ENCODE measurements at places on chromosomes 11 and 22. TPM values are rescaled to one million over a fixed set of nuclear protein-coding genes. Genes with fewer than 3 reads are reported as not detected.
A peak's percentile ranks its signal among the peaks of the same experiment; 100 is the strongest.

IGLL1 gene
- not detected for total RNA-seq

RAG1 gene
- 0.47 TPM for total RNA-seq

RRAS2 gene
- total RNA-seq: 26.9 TPM

MUC6 gene
- not detected for total RNA-seq

KRTAP5-9 gene
- total RNA-seq: 0.35 TPM

DCHS1 gene
- total RNA-seq: 4.7 TPM

POU2AF2 gene
- 1.3 TPM for total RNA-seq

- H3K27ac ChIP-seq: peak overlapping the region; percentile 69
- H3K4me1 ChIP-seq: peaks cover 10% of the 10 kb centered on the region
- no peak overlapping the region for H3K4me3 ChIP-seq
- DNase-seq: peak; percentile 65
- H3K27me3 ChIP-seq: no peaks in the 10 kb centered on the region
Measured at GRCh38 chr11:96207459-96208449, 135.2 kb downstream of the MAML2 start.

GRCh38 chr11:30002157-30002785, 14.6 kb downstream of the KCNA4 start:
- no peak for DNase-seq
- no peaks in the 10 kb centered on the region for H3K36me3 ChIP-seq
- H3K27me3 ChIP-seq: no peaks in the 10 kb centered on the region

DNA sequence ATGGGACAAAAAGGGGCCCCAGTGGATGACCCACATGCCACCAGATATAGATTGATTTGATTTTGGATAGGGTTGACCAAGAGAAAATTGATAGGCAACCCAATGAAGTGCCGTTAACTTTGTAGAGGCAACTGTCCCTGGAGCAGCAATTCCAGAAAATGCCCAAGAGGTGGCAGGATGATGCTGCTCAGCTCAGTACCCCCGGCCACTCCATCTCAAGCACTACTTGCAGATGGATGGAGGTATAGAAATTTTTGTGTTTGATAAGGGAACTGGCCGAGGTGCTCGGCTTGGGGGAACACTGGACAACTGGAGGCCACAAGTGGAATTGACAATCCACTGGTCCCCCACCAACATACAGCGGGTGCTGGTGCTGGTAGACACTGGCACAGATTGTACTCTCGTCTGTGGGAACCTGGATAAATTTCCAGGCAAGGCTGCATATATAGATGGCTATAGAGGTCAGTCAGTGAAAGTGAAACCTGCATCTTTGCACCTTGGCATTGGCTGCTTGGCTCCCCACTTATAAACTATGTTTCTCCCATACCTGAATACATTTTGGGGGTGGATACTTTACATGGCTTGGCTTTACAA, 86.3 kb downstream of the CCDC83 start:
- H3K27ac ChIP-seq: no peak overlapping the region
- peak; percentile 39 for DNase-seq
- H3K36me3 ChIP-seq: no peaks in the 10 kb centered on the region
- H3K4me1 ChIP-seq: no peaks in the 10 kb centered on the region

- H3K27me3 ChIP-seq: no peaks in the 10 kb centered on the region
- H3K27ac ChIP-seq: no peak overlapping the region
- no peaks in the 10 kb centered on the region for H3K36me3 ChIP-seq
Measured at GRCh38 chr11:133598906-133599305, 66.6 kb upstream of the OPCML start.

DNA sequence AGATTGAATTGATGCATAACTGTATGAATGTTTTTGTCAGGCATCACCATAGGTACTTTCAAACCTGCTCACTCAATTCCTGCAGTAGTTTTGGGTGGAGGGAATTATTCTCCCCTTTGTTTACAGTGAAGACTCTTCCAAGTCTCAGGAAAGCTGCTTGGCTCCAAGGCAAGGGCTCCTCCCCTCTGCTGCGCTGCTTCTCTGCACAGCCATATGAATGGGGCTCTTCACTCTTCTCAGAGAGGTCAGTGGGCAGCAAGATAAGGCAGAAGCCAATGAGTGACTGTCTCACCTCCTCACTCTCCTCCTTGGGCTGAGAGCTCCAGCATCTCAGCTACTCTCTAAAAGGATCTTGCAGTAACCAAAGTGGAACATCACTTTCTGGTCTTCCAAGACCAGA, 165.7 kb upstream of the TTC12 start:
- no peak overlapping the region for H3K27ac ChIP-seq
- no peaks in the 10 kb centered on the region for H3K27me3 ChIP-seq
- DNase-seq: no peak
- H3K4me3 ChIP-seq: no peak overlapping the region

DNA sequence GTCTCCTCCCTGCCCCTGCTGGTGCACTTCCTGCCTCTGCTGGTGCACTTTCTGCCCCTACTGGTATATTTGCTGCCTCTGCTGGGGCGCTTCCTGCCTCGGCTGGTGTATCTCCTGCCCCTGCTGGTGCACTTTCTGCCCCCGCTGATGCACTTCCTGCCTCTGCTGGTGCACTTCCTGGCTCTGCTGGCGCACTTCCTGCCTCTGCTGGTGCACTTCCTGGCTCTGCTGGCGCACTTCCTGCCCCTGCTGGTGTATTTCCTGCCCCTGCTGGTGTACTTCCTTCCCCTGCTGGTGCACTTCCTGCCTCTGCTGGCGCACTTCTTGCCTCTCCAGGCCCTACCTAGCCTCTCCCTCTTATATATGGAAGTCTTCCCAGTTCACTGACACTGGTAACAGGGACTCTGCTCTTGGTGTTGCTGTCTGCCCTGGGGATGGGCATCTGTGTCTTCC, 10.1 kb downstream of the MTFP1 start:
- no peaks in the 10 kb centered on the region for H3K4me1 ChIP-seq
- no peaks in the 10 kb centered on the region for H3K36me3 ChIP-seq
- H3K27ac ChIP-seq: peak overlapping the region; percentile 32
- DNase-seq: peak; percentile 35
- no peak overlapping the region for H3K4me3 ChIP-seq

GRCh38 chr22:47580121-47580520, 817.7 kb downstream of the TBC1D22A start:
- DNase-seq: no peak
- no peaks in the 10 kb centered on the region for H3K27me3 ChIP-seq
- H3K4me1 ChIP-seq: no peaks in the 10 kb centered on the region
- H3K27ac ChIP-seq: no peak overlapping the region
- no peaks in the 10 kb centered on the region for H3K36me3 ChIP-seq

DNA sequence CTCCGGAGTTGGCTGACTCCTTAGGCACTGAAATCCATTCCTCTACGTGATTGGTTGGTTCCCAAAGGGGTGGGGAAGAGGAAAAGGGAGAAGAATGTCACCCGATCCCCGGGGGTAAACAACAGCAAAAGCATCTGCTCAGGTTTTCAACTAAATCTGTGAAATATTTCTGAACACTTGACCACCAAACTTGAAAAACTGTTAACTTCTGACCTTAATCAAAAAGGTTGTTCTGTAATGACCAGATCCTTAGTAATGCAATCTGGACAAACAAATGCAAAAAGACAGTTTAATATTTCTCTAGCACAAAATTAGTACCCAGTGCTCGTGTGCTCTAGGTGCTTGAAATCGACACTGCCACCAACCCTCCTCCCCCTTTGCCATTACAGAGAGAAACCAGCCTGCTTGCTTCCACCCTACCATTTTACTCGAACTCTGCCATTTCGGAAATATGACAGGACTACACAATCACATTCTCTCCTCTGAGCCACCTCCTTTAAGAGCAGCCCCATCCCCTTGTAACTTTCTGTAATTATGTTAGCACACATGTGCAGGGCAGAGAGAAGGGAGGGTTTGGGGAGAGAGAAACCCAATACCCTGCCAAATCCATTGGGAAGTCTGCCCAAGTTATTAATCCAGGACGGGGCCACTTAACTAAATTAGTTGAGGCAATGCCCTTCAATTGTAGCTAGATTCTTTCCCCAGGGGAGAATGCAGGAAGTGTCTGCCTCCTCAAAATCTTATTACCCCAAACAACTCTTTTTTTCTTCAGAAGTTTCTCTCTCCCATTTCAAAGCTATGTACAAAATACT, 113.8 kb downstream of the RBFOX2 start:
- H3K4me3 ChIP-seq: peak overlapping the region; percentile 22
- no peaks in the 10 kb centered on the region for H3K27me3 ChIP-seq
- peaks cover 3% of the 10 kb centered on the region for H3K4me1 ChIP-seq

GRCh38 chr11:1401656-1402221, 12.0 kb downstream of the BRSK2 start:
- H3K36me3 ChIP-seq: no peaks in the 10 kb centered on the region
- H3K27me3 ChIP-seq: no peaks in the 10 kb centered on the region
- peak; percentile 66 for DNase-seq
- no peak overlapping the region for H3K4me3 ChIP-seq
- no peak overlapping the region for H3K27ac ChIP-seq
- H3K4me1 ChIP-seq: no peaks in the 10 kb centered on the region

DNA sequence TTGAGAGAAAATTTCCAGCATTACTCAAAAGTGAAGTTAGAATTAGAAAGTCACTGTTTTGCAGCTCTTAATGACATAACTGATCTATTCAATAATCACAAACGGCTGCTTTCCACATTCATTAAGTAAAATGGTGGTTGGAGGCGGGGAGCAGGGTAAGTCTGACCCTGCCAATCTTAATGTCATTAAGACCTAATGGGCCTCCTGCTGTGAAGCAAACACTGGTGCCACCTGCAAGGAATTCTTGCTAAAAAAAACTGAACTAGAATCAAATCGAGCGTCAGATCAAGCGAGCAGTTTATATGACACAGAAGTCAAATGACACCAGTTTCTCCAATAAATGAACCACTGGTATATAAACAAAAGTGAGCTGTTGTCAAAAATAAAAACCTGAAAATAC, 351.5 kb downstream of the BRD1 start:
- no peaks in the 10 kb centered on the region for H3K27me3 ChIP-seq
- no peak overlapping the region for H3K27ac ChIP-seq
- no peaks in the 10 kb centered on the region for H3K36me3 ChIP-seq
- DNase-seq: no peak

DNA sequence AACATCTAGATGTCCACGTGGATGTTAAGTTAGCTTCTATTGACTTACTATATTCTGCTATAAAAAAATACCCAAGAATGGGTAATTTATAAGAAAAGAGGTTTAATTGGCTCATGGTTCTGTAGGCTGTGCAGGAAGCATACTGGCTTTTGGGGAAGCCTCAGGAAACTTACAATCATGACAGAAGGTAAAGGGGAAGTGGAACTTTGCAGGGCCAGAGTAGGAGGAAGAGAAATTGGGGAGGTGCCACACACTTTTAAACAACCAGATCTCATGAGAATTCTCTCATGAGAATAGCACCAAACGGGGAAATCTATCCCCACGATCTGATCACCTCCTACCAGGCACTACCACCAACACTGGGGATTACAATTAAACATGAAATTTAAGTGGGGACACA, 689.3 kb downstream of the METTL15 start:
- no peaks in the 10 kb centered on the region for H3K36me3 ChIP-seq
- DNase-seq: no peak
- no peak overlapping the region for H3K4me3 ChIP-seq
- no peaks in the 10 kb centered on the region for H3K4me1 ChIP-seq
- no peaks in the 10 kb centered on the region for H3K27me3 ChIP-seq

DNA sequence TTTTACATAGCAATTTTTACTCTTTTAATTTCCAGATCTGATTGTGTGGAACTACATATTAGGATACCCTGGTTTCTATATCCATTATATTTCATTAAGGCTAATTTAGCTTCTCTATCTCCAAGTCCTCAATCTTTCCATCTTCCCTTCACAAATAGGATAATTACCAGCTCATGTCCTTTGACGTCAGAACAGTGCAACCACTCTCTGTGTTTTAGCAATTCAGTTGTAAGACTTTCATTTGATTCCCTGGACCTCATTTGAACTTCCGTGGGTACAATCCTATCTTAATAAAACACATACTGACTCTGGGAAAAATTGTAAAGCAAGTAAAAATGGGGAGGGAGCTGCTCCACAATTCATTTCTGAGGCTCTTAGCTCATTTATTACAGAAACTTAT, 52.8 kb downstream of the FAM76B start:
- no peak for DNase-seq
- no peak overlapping the region for H3K27ac ChIP-seq
- H3K4me3 ChIP-seq: no peak overlapping the region
- no peaks in the 10 kb centered on the region for H3K27me3 ChIP-seq

- H3K27me3 ChIP-seq: no peaks in the 10 kb centered on the region
- no peak overlapping the region for H3K27ac ChIP-seq
- no peaks in the 10 kb centered on the region for H3K4me1 ChIP-seq
- H3K36me3 ChIP-seq: no peaks in the 10 kb centered on the region
- no peak for DNase-seq
Measured at GRCh38 chr22:30743257-30744020, 48.8 kb downstream of the OSBP2 start.

- no peak for DNase-seq
- no peaks in the 10 kb centered on the region for H3K36me3 ChIP-seq
- no peaks in the 10 kb centered on the region for H3K27me3 ChIP-seq
- H3K4me1 ChIP-seq: no peaks in the 10 kb centered on the region
- H3K4me3 ChIP-seq: no peak overlapping the region
Measured at GRCh38 chr11:85961930-85962363, 106.8 kb downstream of the CCDC83 start.

DNA sequence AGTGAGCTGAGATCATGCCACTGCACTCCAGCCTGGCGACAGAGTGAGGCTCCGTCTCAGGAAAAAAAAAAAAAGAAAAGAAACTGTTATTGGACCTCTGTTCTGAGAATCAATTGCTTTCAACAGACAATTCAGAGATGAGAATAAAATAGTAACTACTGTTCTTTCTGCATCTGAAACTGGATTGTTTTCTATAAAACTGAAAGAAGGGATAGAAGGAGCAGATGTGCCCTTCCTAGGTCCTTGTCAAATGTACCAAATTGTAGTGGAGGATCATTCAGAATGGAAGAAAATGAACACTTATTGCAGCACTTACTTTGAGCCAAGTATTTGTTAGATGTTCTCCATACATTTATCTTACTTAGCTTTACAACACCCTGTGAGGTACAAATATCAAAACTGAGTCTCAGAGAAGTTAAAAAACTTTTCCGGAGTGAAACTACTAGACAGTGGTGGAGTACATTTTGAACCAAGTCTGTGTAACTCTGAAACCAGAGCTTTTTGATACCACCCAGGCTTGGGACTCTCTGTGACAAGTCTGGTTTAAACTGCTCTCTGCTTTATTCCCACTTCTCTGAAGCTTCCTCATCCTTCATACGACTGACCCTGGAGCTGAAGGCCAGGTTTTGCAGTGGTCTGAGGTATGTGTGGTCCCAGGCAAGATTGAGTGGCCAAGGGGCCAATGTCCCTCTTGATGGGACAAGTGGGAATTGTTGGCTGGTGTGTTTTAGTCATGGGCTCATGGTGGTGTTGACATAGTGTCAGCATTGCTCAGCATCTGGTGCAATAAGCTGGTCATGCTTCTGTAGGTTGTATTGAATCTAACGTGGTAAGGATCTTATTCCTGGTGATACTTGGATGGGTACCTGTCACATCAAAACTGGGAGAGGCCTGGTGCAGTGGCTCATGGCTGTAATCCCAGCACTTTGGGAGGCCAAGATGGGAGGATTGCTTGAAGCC, 48.2 kb upstream of the CCDC134 start:
- no peak for DNase-seq
- H3K4me1 ChIP-seq: no peaks in the 10 kb centered on the region
- H3K27ac ChIP-seq: no peak overlapping the region
- H3K36me3 ChIP-seq: no peaks in the 10 kb centered on the region
- H3K27me3 ChIP-seq: no peaks in the 10 kb centered on the region

All from colonic mucosa (tissue), 4 donors.